ENCODE measurements at places on chromosomes 5 and 9.

- no peak for DNase-seq
These were observed 232.3 kb upstream of the PAPPA start for GRCh38 chr9:115921301-115921700.

DNA sequence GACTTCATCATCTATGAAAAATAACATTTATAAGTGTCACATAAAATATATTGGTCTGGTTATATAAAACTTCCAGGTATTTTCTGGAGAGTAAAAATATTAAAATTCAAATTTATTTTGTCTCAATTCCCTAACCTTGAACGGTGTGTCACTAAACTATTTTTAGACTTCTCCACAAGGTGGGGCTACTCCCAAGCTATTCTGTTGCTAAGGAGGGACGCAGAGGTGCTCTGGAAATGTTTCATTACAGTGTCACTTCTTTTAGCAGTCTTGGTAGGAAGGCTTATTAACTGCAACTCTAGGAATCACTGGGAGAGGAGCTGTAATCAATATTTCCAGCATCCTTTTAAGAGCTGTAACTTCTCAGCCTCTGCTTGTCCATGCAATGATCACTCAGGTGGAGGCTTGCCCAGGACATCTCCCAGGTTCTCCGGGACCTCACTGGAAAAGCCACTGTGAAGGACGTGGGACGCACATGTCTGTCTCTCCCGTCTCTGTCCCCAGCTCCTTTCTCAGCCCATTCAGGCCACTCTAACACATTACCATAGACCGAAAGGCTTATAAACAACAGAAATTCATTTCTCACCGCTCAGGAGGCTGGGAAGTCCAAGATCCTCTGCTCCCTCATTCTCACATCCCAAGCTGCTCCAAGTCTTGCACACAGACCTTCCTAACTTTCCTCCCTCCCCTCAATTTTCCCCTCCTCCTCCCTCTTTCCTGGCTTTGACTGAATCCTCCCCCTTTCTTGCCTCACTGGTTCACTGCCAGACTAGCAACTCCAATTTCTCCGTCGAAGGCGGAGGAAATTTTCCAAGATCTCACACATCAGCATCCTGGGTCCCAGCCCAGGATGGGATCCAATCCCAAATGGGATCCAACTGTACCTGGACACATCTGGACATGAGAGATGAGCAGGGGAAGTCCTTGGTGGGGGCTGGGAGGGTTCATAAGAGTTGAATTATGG lies 32.7 kb upstream of the DNAH5 start:
- DNase-seq = no peak

GRCh38 chr5:136028782-136029742 lies at the start of gene TGFBI:
TGFBI (plus strand) TSS chr5:136028988; CDS start chr5:136029056, 68 bp downstream.
- no peak for DNase-seq

DNA sequence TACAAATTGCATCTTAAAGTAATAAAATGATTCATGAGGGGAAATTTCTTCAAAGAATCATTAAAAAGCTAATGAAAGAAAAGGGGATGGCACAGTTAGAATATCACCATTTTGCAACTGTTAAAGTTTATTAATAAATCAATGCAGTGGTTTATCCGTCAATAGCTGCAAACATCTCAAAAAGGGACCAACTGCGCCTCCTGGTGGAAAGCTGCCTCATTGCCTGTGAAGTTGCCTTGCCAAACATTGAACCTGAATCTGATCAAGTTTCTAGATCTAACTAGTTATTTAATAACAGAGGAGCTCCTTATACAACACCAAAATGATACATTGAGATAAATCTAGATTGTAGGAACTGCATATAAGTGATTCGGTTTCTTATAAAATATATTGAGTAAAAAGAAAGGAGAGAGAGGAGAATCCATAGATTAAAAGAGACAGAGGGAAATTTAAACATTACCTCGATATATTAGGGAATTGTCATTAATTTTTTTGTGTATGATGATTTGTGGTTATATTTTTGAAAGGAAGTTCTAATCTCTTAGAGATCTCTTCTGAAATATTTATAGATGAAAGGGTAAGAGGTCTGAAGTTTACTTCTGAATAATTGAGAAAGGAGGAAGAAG lies 6.9 kb upstream of the NDUFB6 start:
- peak; percentile 67 for DNase-seq

- DNase-seq = no peak
These were observed 950 bp downstream of the NEUROG1 start for GRCh38 chr5:135534609-135535419.

GRCh38 chr5:73792687-73793320 lies 166.8 kb downstream of the ARHGEF28 start:
- peak; percentile 67 for DNase-seq

GRCh38 chr5:74665273-74665672 lies 19.8 kb upstream of the HEXB start:
- no peak for DNase-seq

DNA sequence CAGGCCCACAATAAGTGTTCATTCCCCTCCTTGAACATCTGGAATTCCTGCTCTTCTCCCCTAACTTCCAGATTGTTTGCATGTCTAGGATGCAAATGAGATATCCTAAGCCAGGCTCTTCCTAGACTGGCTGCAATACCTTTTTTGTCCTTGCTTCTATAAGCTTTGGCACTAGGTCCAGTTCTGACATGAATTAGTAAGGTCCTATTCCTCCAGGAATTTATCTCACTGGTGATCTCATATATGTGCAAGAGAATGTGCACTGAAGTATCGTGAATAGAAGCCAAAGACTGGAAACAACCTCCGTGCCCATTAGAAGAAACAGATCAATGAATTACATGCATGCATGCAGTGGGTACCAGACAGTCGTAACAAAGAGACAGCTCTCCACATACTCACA lies 25.2 kb downstream of the DUSP1 start:
- no peak for DNase-seq

GRCh38 chr5:11385251-11385900 lies 518.9 kb downstream of the CTNND2 start:
- no peak for DNase-seq

DNA sequence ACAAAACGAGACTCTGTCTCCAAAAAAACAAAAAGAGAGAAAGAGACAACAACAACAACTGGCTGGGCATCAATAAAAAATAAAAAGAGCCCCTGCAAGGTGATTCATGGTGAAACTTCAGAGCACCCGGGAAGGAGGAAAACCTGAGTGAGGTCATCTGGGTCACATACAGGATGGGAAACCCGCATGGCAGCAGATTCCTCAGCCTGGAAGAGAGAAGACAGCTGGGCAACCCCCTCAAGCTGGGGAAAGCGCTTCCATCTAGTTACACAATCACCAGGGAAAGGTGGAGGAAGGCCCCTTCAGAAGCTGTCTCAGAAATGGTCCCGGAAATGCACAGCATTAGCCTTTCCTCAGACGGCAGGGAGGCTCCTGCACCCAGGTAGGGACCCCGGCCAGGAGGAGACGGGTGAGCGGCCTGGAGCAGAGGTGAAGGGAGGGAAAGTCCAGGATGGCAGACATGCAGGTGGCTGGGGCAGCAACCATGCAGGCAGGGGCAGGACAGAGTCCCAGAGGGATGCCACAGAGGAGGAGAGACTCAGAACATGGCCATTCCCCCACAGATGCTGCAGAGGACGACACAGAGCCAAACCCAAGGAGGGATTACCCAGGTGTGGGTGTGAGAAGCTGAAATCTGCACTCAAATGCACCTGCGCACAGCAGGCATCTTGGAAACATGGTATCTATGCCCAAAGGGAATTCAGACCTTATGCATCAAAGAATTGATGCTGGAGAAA lies 29.4 kb downstream of the CAMSAP1 start:
- no peak for DNase-seq

DNA sequence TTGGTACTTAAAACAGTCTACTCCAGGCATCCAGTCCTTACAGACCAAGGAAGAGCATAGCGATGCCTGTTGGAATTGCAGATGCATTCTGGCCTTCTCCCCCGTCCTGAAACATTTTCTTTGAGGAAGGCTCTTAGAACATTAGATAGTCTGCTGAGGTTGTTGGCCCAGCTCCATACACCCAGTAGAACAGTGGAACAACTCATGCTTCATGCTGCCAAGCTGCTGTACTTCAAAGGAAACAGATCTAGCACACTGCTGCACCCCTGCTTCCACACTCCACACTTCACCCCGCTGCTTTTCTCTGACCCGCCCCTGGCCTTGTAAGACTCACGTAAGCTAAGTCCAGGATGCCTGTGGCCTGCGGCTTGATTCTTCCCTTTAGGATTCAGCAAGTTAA lies 33.4 kb upstream of the NCS1 start:
- no peak for DNase-seq

GRCh38 chr9:4494806-4495205 lies 4.5 kb downstream of the SLC1A1 start:
- no peak for DNase-seq

GRCh38 chr5:180915924-180916323 lies 17.0 kb downstream of the BTNL8 start:
- DNase-seq = no peak

GRCh38 chr5:108681079-108681921 lies 66.4 kb upstream of the FER start:
- peak; percentile 48 for DNase-seq

DNA sequence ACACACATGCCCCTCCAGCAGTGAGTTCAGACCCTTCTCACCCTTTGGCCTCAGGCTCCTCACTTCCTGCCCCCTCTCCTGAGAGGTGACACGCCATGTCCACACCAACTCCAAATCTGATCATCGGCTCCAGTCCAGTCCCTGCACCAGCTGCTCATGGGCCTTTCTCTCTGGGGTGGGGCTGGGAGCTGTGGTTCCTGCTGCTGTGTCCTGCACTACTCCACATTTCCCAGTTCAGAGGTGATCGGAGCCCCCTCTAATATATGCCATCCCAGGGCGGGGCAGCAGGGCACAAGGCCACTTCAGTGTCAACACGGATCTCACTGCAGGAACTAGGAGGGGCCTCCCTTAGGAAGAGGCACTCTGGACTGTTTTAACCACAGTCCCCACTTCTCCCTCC lies 91.5 kb downstream of the ADAMTS2 start:
- DNase-seq = no peak

DNA sequence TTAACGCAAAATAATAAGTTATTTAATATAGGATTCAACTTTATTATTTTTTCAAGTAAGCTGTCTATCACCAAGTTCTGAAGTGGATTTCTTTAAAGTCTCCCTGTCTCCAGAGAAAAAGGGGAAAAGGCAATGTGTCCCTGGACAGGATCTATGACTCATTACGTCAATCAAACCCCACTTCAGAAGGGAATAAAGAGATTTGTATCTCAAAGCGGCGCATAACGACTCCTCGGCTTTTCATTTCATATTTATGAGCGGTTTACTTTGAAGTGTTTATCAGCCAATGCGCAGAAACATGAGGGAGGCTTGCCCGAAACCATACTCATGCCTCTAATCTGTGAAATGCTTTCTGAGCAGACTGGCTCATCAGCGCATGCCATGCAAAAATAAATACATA lies 938.6 kb upstream of the WWC1 start:
- DNase-seq = no peak

DNA sequence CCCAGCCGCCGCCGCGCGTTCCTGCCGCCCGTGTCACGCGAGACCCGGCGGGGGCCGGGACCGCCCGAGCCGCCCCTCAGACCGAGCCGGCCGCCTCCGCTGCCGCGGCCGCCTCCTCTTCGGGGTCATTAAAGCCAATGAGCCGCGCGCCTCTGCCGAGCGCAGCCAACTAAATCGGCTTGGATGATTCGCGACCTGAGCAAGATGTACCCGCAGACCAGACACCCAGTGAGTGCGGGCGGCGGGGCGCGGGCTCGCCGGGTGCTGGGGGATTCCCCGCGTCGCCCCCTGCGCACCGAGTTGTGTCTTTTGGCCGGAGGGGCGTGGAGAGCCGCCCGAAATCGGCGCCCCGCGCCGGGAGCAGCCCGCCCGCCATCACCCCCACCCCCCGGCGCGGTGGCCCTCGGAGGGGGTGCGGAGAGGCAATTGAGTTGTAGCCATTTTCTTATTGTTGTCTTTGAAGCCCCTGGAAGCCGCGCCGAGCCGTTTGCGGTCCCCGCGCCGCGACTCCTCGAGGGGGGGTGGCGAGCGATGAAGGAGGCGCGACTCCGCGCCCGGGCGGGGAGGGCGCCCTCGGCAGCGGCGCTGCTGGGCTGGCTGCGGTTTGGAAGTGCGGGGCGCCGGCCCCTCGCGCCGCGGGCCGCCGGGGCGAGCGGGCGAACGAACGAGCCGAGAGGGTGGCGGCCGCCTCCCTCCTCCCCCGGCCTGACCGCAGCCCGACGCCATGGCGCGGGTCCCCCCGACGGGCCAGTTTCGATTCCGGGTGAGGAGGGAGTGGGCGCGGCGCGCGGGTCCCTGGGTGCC lies 1.0 kb downstream of the TLE4 start:
- DNase-seq = peak; percentile 64

DNA sequence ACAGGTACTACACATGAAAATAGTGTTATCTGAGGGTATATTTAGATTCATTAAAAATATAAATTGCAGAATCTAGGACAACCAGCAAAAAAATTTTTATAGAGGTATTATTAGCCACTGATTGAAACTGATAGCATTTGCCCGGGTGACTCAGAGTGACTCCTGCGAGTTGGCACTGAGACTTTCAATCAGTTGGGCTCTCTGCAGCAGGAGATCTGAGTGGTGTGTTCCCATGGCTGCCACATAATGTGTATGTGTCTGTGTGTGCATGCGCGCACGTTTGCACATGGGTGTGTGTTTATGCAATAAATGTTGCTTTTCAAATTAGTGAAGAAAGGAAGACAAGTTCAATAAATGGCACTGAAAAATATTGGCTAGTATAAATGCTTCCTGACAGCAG lies 100.1 kb upstream of the MRPS30 start:
- no peak for DNase-seq

GRCh38 chr9:72465593-72465984 lies 55.8 kb upstream of the TMC1 start:
- no peak for DNase-seq

DNA sequence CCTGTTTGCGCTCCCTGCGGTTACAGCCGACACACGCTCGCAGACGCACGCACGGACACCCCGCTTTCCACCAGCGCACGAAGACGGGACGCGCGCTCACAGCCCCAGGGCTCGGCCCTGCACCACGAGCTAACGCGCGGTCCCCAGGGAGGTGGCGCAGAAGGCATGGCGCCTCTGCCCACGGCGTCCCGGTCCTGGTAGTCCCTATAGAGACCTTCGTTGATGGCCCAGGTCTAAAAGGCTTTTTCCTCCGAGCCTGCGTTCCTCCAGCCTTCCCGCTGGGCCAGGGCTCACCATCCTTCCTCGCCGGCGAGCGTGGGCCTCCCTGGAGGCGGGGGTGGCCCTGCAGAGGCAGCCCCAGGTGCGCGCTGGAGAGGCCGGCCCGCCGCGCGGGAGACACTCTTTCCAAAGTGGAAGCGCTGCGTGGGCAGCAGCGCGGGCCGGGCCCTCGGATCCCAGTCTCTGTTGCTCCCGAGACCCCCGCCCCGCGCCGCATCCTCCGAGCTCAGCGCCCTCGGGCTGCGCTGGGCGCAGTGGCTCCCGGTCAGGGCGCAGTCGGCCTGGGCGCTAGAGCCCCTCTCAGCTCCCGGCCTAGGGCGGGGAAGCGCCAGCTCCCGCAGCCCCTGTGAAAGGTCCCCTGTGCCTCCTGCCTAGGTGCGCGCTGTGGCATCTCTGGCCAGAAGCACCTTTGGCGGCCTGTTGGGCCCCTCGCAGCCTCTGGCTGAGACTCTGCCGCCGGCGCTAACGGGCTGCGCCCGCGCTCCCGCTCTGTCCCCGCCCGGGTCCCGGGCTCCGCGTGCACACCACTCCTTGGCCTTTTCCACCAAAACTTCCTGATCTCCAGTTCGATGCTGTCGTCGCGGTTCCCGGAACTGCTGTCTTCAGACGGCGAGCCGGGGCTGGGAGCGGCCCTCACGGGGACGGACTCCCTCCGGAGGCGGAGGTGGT lies 31.9 kb upstream of the FANCC start:
- no peak for DNase-seq
